ENCODE measurements at places on chromosomes 16 and 17.

GRCh38 chr17:17722081-17722905 is 41.0 kb downstream of the RAI1 start:
- DNase-seq = no peak

DNA sequence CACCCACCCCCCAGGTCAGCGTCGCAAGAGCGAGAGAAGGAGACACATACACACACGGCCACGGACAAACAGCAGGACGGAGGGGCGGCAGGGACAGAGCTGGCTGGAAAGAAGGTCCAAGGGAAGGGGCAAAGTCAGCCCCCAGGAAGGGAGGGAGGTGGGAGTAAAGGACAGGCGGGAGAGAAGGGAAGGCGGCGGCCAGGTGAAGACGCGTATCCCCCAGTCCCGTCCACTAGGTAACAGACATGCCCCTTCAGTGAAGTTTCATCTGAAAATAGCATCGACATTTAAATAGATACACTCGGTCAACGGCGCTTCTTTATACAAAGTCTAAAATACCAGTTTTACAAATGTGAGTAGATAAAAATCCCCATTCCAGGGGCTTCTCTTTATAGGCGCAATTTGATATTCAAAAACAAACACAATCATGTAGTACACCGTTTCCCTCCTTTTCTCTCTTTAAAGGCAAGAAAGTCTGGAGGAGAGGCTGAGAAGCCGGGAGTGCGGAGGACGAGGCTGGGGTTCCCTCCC is 4.5 kb downstream of the CBX8 start:
- no peak for DNase-seq

DNA sequence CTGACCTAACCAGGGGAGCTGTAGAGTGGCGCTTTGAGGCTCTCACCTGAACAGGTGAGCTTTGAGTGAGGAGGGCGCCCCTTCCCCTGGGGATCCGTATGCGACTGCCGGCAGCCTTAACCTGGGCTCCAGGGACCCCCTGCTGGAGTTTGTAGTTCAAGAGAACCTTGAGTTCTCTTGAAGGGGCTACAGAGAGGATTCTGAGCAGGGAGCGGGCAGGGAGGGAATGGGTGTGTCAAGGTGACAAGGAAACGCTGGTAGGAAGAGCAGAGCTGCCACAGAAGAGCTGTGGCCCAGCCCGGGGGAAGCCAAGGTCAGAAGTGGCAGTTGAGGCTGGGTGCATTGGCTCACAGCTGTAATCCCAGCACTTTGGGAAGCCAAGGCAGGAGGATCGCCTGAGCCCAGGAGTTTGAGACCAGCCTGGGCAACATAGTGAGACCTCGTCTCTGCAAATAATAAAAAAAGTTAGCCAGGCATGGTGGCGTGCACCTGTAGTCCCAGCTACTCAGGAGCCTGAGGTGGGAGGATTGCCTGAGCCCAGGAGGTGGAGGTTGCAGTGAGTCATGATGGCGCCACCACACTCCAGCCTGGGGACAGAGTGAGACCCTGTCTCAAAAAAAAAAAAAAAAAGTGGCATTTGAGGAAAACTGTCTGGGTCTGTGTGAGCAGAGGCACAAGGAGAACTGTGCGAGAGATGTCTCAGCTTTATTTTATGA is 1.2 kb downstream of the LLGL2 start:
- no peak for DNase-seq

- DNase-seq = no peak
These were observed 597.4 kb downstream of the MAF start for GRCh38 chr16:79003026-79003609.

DNA sequence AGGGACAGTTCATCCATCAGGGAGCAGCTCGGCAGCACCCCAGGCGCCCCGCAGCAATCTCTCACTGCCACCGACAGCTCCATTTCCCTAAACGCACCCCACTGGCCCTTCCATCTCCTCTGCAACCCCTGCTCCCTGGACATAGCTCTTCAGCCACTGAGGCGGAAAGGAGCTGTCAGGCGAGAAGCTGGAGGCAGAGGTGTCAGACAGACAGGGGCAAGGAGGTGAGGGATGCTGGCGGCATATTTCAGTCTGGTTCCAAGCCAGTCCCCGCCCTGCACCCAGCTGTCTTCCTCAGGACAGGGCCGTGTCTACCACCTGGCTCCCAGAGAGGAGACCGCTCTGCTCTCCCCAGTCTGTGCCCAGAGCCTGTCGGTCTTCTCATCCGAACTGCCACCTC is 9.7 kb downstream of the ACLY start:
- DNase-seq = no peak

DNA sequence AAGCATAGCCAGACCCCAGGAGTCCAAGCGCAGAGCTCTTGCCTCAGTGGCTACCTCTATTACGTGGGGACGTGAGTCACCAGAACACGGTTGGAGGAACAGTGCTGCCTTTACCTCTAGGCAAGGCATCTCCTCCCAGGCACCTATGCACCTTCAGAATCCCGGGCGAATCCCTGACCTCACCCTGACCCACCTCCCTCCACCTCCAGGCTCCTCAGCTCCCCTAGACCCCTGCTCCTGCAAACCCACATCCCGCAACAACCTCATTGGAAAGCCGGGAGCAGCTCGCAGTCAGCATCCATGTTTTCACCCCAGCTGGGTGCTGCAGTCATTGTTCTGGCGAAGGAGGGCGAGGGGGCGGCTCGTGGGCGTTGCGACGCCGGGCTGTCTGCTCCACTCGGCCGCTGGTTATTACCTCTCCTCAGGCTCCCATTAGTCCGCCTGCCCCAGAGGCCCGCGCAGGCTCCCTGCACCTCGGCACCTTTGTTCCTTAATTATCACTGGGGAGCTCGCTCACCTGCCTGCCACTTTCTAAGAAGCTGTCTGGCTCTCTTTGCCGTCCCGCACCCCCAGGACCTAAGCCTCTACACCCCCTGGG is 24.6 kb upstream of the DLX4 start:
- DNase-seq = no peak

- no peak for DNase-seq
These were observed 10.7 kb downstream of the MSRB1 start for GRCh38 chr16:1932050-1933028.

DNA sequence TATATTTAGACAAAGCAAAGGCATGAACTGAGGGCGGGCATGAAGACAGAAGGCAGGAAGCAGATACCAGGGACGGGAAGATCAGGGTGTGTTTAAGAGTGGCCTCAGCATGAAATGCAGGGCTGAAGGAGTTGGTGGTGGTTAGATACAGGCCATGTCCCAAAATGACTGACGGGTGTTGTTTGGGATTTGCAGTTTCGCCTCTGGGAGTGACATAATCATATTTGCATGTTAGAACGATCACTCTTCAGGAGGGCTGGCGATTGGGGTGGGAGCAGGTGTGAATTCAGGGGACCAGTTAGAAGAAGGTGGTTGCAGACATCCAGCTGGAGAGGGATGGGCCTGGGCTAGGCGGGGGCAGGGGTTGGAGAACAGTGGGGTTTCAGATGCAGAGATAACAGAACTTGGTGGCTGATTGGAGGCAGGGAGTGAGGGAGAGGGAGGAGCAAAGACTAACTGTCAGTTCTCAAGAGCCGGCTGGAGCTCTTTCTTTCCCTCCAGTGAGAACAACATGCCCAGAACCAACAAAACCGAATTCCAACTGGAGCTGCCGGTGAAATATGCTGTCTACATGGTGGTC is 27.2 kb upstream of the ITGAX start:
- DNase-seq = no peak

Data from activated CD4-positive, alpha-beta T cell treated with anti-CD3 and anti-CD28 coated beads, Interleukin-2, Interleukin-6, amounts not matched to agents 100 ng/mL and 50 ng/mL, durations not matched to agents 16 hours and 8 hours (primary cell).